ENCODE measurements at places on chromosomes 5 and 9.

DNA sequence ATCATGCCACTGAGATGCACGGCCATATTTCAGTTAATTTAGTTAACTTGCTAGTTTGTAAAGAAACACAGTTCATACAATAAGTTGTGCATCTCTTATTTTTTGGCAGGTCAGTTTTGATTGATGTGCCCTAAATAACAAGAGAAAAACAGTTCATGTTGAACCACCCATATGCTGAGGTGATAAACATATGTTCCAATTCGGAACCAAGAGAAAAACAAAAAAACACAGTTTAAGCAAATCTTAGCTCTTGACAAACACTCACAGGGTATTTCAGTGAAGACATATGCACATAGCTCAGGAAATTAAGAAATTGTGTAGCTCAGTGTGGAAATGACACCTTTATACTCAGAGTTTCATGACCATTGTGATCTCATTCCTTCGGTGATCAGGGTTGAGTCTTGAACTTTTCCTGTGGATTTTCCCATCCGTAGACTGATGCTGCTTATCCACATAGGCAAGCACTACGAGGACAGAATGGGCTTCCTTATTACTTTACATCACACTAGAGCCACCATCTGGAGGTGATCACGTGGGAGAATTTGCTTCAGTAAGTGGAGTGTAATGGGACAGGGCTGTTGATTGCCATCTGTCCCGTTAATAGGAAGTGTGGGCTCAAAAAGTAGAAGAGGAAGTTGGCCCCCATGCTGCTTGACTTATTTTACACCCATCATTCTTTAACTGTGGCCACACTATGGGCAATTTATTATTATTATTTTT is 773.0 kb downstream of the MTRR start:
- DNase-seq = no peak

DNA sequence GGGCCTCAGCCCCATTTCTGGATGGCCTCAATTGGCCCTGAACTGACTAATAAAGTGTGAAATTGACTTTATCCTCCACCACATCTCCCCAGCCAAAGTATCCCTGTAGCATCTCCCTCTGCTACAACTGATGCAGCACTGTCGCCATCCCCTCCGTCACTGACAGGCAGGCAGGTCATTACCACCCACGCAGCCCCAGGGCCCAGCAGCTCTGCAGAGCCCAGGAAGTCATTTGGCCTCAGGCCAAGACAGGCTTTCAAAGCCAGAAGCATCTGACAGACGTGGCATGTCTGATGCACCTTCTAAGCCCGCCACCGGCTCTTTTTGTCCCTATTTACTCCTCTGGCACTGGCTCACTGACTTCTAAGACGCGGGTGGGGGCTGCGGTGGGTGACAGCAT is 65.3 kb downstream of the ARHGEF37 start:
- no peak for DNase-seq

- no peak for DNase-seq
Observed at GRCh38 chr5:78750281-78750680, 101.7 kb upstream of the LHFPL2 start.

GRCh38 chr5:118789366-118789765 is 199.0 kb downstream of the DTWD2 start:
- DNase-seq = no peak

DNA sequence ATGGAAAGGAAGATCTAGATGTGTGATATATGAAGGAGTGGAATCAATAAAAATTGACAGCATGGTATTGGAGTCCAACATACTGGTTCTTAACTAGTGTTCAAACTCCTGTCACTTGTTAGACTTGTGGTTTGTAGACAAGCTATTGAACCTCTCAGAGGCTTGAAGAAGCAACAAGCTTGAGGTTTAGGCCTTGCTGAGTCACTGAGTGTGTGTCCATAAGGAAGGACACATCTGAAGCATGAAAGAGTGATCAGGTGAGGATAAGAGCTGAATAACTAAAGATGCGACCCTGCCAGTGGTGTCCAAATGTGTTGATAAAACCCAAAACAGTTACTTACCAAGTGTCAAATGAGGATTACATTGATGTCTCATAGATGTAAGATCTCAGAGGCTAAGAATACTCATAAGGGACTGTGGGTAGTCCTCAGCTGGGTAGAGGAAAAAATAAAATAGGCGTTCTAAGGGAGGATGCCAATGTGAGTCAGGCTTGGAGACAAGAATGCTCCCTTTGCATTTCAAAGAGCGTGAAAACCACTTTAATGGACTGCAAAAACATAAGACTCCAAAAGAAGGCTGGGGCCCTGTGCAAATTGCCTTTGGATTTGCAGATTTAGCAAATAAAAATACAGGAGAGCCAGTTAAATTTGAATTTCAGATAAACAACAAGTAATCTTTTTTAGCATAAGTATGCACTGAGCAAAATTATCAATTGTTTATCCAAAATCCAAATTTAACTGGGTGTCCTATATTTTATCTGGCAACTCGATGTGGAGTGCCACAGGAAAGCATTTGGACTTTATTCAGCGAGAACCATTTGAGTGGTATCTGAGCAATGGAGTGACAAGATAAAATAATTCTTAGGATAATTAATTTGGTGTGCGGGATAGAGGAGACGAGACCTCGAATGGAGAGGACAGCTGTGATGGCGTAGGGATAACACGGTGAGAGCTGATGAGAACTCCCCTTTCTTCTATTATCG is 757.3 kb upstream of the WWC1 start:
- no peak for DNase-seq

All from stimulated activated CD4-positive, alpha-beta T cell treated with anti-CD3 and anti-CD28 coated beads, Interleukin-15, amount 100 ng/mL, for 1 hour (primary cell).